ENCODE measurements at places on chromosomes 6 and 20.

- no peak for DNase-seq
These were observed 15.1 kb upstream of the RTF2 start for GRCh38 chr20:56453352-56453751.

- no peak for DNase-seq
These were observed 30.0 kb downstream of the CDKAL1 start for GRCh38 chr6:20564269-20564668.

DNA sequence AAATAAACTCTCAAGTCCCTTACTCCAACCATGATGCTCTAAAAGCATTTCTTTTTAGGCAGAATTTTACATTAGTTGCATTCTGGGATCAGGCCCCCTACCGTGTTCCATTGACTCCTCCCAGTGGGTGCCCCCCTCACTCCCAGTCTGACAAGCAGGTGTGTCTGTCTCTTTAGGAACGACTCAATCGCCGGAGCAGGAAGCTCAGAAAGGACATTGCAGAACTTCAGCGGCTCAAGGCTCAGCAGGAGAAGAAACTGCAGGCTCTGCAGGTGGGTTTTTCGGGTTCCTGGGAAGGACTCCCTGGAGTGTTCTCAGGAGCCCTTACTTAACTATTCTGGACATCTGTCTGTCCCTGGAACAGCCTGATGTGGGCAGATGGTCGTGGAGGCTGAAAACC is 9.9 kb downstream of the TRIM40 start:
- DNase-seq = no peak

GRCh38 chr20:25282034-25282781 is 34.3 kb downstream of the PYGB start:
- DNase-seq = no peak

GRCh38 chr6:44257025-44257752 is at the start of gene SLC35B2:
Gene SLC35B2, minus strand, starts transcription at chr6:44257528. Its CDS starts 118 bp downstream, at chr6:44257410.
- DNase-seq = peak; percentile 71

DNA sequence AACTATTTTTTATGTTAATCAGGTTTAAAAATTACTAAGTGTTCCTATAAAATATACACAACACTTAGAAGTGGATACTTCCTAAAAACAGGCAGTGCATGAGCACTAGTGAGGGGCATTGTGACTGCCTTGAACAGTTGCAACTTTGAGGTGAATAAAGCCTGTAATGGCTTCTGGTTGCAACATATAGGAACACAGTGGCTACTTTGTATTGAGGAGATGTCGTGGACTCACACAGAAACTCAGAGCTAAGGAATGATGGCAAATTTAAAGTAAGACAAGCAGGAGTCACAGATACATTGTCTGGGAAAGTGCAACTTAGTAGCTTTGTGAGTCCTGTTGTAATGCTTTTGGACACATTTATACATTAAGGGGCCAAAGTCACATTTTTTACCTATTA is 861 bp upstream of the HLA-A start:
- DNase-seq = no peak

DNA sequence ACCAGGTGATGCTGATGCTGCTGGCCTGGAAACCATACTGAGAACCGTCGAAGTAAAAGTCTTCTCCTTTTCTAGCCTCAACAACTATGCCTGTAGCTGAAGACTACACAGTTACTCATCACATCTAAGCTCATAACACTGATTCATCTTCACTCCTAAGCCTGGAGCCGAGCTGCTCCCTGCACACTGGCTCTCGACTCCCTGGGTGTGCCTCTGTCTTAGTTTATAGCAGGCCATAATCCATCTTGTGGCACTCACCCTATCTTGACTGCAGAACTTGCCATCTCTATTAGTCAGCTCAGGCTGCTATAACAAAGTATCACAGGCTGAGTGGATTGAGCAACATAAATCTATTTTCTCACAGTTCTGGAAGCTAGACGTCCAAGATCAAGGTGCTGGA is 191.0 kb downstream of the UNC5CL start:
- no peak for DNase-seq

- DNase-seq = no peak
These were observed 715.6 kb downstream of the QKI start for GRCh38 chr6:164130151-164130550.

DNA sequence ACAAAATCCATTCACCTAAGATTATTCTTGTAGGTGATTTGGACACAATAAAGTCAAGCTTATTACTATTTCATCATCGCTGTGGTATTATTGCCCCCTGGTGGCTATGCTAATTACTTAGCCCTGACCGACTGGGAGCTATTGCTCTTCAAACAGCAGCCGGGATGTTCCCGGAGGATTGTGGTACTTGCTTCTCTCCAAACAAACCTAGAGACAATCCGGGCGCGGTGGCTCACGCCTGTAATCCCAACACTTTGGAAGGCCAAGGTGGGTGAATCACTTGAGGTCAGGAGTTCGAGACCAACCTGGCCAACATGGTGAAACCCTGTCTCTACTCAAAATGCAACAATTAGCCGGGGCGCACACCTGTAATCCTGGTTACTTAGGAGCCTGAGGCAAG is 15.4 kb upstream of the STMND1 start:
- DNase-seq = no peak

- no peak for DNase-seq
These were observed 41.5 kb downstream of the GRIK2 start for GRCh38 chr6:101435038-101435437.

GRCh38 chr6:85077098-85077497 is 312.7 kb upstream of the TBX18 start:
- no peak for DNase-seq

GRCh38 chr20:21707999-21708737 is 2.7 kb downstream of the PAX1 start:
- no peak for DNase-seq

GRCh38 chr20:54560357-54560756 is 85.0 kb downstream of the DOK5 start:
- DNase-seq = no peak

DNA sequence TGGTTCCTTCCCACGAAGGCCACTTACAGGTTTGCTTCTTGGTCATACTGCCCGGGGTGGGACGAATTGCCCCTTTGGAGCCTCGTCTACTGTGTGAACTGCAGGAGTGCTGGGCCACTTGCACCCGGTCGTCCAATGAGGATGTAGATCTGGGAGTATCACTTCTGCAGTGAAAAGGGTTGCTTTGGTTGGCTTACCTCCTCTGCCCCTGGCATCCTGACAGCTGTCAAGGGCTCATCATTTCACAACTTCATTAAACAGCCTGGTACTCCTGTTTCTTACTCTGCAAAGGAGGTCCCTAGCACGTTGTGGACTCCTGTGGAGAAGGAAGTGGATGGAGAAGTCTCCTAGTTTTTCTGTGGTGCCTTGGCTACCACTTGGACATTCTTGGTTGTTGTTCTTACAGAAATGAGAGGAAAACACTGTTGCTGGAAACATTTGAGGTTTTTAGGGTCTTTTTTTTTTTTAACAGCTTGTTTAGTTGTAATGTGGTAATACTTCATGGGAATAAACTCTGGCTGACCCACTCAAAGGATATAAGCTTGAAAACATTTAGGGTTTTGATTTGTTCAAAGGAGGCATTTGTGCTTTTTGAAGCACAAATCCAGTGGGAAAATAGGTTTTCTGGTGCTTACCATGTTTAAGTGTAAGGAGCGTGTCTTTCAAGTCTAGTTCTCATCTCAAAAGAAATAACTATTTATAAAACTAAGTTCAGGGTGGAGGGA is 60.7 kb downstream of the AKAP12 start:
- DNase-seq = no peak

GRCh38 chr20:12270863-12271262 is 353.2 kb downstream of the BTBD3 start:
- DNase-seq = no peak

- no peak for DNase-seq
These were observed 38.2 kb upstream of the JAG1 start for GRCh38 chr20:10711903-10712451.

- no peak for DNase-seq
These were observed 23.1 kb downstream of the FKBP5 start for GRCh38 chr6:35665573-35665972.

- DNase-seq = no peak
These were observed 226.6 kb upstream of the SASH1 start for GRCh38 chr6:148116001-148116400.

DNA sequence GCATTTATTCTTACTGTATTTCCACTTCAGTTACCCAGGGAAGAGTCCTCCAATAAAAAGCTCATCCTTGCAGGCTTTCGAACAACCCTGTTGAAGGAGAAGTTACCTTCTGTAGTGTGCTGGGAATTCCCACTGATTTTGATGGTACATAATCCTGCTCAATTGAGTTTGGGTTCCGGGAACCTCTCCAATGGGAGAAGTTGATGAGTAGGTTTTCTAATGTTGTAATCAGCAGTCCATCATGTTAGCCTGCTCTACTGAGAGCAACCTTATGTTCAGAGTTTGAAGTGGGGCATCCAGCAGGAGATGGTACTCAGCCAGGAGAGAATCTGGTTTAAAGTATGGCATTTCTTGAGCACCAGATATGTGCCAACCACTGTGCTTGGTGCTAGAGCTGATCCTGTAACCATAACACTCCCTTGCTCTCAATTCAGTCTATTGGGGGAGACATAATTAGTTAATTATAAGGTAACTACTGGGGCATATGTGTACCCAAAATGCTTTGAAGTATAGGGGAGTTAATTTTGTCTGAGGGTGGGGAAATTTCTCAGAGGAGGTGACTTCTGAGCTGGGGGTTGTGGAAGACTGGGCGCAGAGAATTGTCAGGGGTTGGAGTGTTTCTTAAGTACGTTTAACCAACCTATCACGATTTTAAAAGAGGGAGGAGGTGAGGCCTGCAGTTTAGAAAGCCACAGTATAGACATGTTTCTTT is 2.1 kb downstream of the TOP1 start:
- no peak for DNase-seq

DNA sequence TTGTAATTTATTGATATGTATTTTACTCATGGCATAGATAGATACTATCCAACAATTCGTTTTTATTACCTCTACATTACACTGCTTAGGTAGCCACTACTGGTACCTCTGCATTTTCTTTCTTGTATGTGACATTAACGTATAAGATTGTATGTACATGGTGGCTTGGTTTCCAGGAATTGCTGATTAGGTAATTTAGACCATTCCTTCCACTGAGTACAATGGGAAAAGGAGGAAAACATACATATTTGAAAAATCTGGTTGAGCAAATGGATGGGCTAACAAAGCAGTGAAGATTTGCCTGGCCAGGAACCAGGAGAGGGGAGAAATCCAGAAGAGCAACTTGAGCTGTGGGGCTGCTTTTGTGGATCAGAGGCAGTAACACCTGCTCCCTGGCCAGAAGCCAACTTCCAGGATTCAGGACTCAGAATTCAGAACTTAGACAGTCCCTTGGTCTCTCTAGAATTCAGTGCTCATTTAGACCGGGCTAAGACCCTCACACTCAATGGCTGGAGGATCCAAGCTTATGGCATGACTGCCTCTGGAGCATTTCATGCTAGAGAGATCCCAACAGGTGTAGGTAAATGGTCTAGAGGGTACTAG is 17.9 kb upstream of the MICB start:
- no peak for DNase-seq

DNA sequence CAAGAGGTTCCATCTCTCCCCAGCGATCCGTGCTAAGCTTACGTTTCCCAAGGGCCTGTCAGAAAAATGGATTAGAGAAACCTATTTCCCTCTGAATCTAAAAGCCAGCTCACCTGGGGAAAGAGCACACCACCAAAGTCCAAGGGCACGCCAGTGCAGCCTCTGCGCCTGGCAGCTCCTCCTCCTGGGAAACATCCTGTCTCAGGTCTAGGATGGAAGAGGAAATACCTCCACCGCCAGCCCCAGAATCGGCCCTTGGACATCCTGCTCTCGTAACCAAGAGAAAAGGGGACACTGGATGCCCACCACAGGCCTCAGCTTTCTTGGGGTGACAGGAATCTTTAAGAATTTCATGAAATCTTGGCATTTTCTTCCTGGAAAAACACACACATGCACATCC is 18.7 kb downstream of the RAMACL start:
- DNase-seq = no peak

DNA sequence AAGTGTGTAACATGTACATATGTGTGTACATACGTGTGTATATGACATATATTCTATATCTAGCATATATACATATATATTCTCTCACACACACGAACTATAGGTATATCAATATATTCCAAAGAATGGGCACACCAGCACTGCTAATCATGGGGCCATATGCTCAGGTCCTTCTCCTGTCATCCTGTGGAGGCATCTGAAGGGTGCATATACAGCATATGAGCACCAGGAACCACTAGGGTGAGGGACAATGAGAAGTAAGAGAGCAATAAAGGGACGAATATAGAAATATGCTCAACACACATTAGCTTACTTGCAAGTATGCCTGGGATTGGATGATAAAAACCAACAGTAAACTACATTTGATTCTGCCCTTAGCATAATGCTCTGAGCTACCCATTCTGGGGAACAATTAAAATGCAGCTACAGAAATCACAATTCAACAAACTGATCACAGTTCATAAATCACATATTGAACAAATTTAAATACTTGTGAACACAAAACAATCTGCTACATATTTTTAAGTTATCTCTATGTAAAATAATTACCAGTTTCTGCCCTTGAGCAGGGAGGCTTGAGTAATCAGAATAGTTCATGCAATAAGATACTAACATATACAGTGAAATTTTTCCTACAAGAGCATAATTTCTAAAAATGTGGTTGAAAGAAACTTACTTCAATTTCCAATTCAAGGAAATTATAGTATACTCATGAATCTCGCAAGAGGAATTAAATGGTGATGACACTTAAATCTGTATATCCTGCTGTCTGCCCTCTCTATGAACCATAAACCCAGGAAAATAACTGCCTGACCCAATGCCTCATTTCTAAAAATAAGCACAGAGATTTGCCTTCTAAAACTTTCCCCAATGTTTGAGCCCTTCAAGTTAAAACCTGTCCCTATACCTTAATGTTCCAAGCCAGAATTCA is 272.2 kb upstream of the THEMIS start:
- DNase-seq = no peak

- DNase-seq = no peak
These were observed 157.8 kb downstream of the SCML4 start for GRCh38 chr6:107666084-107666980.

DNA sequence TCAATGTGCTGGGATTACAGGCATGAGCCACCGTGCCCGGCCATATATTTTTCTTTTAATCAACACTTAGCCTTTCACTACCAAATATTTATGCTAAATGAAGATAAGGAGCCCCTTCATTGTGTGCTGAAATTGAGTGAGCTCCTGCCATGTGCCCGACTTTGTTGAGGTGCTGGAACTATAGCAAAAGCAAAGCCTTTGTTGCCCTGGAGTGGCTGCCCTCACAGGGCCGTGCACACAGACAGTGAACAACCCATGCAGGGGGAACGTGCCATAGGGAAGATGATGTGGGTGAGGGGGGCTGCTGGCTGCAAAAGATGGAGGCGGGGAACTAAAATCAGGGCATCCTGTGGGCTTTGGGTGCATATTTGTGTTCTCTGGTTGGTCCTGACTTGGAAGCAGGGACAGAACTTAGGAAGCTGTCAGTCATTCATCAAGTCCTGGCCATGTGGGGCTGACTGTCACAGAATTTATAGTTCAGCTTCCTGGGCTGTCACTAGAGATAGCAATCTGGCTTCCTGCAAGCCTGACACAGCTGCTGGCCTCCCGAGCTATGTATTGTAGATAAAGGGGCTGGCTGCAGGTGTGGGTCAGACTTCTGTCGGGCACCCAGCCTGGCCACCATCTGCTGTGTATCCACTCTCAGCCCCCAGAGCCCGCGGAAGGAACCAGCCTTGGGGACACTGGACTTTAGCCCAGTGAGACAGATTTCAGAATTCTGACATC is 56.8 kb upstream of the MPC1 start:
- DNase-seq = no peak
